ENCODE measurements at places on chromosomes 4 and X. TPM values are rescaled to one million over a fixed set of nuclear protein-coding genes. Genes with fewer than 3 reads are reported as not detected.

- no peak for DNase-seq
Measured at GRCh38 chr4:87030124-87030523, 95.3 kb downstream of the AFF1 start.

The AVPR2 gene
- 4.7 TPM for total RNA-seq

DNA sequence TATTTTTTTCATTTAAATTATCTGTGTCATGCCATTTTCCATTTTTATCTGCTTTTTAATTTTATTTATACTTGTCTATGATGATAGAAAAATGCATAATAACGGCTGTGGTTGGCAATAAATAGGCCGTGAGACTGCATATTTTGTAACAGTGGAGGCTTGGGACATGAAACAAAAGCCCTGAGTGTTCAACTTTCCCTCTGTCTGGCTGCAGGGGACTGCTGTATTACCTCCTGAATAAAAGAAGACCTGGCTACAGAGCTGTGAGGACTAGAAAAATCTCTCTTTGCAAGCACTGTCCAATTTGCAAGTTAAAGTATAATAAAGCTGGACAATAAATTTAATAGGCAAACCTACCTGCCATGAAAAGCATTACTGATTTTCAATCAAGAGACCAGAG is 82.1 kb downstream of the MAGEB10 start:
- DNase-seq, result no peak

The DCAF12L1 gene
- total RNA-seq, result not detected

DNA sequence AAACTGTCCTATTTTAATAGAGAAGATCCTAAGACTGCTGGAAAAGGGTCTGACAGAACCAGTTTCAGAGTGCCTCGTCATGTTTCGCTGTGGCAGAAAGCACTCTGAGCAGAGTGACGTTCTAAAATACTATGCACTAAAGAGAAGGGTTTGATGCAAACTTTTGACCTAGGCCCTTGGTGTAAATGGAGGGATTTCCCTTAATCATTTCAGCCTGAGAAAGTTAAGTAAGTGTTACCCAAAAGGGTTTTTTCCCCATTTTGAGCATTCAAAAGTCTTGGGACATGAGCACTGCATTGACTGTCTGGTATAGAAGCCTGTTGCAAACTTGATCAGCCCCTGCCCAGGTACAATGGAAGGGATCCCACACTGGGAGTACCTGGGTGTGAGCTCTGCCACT is 157.5 kb upstream of the ATOH1 start:
- DNase-seq, result no peak

The MAGEA3 gene
- total RNA-seq, result not detected

DNA sequence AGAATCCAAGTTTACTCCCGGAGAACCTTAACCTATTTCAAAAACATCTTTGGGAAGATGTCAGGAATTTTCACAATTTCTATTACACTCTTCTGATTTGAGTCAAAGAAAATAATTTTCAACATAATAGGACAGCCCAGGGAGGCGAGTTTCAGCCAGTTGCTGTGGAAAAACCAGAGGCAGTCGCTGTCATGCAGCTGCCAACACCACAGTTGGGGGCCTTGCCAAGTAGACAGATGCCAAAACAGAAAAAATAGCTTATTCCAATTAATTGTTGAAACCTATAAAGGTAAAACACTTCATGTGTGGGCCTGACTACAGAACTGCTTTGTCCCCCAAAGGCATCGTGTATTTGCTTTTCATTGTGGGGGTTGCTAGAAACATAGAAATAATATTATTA is 225.8 kb downstream of the DMD start:
- no peak for DNase-seq

The MAP7D2 gene
- total RNA-seq, result 0.24 TPM

DNA sequence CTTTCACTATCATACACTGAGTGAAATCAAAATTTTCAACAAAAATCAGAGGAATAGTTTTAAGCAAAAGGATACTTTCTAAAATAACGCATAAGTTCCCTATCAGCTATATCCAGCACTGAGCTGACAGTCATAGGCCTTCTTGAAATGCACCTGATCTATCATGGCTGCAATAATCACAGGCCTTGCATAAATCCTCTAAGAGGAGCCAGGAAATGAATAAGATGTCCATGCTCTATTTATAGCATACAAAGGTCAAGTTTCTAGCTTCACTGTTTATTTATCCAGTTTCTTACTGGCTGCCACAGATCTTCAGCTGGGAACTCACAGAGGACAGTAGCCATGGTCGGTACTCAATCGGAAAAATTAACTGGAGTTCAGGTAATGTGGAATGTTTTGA is 235.9 kb upstream of the DMD start:
- no peak for DNase-seq

The THAP6 gene
- total RNA-seq, result 10.1 TPM

The EOLA2 gene
- total RNA-seq, result 15.4 TPM

The NUP62CL gene
- total RNA-seq, result not detected

DNA sequence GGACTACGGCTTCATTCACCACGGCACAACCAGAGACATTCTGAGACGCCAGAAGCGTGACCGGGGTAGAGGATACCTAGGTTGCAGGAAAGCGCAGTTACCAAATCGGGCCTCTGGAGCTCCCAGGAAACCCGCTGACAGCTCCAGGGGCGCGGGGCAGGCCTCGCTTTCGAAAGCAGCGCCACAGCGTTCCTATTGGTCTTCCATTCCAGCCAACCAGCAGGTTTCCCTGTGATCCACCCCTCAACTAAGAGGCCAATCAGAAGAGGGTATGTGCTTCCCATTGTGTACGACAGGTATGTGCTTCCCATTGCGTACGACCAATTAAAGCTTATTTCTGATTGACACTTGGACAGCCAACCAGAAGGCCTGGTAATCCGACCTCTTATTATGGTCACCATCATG is 14.9 kb downstream of the SNX12 start:
- no peak for DNase-seq

DNA sequence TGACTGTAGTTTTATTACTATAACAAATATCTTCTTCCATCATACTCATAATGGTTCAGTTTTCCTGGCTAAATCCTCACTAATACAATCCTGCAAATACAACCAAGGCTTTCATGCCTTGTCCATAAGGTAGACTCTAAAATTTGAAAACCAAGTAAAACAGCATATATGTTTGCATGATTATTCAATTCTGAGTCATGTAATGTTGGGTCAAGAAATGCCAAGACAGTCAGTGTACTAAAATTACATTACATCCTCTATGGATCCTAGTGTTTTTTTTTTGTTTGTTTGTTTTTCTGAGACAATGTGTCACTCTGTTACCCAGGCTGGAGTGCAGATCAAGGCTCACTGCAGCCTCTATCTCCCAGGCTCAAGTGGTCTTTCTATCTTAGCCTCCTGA is 38.6 kb upstream of the TEX13D start:
- DNase-seq, result no peak

The C4orf51 gene
- not detected for total RNA-seq

GRCh38 chr4:111959222-111959621 is 186.0 kb upstream of the FAM241A start:
- DNase-seq, result no peak

- no peak for DNase-seq
Measured at GRCh38 chr4:76677571-76678326, 220.2 kb downstream of the SOWAHB start.

GRCh38 chr4:81214144-81214880 is 710 bp downstream of the PRKG2 start:
- DNase-seq, result no peak

DNA sequence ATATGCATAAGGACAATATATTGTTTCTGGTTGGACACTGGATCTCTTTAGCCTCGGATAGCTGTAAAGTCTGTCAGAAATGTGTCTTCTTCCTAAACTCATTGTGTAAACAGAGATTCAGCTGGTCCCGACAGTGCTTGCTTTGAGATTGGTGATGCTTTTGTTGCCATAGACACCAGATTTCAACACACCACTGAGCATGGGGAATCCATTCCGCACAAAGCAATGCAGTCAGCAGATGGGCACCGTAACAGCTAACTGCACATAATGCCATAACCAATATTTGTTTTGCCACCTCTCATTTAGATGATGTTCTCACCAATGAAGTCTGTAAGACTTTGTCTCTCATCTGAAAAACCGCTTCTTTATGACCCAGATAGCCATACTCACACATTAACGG is 33.3 kb upstream of the FAM47C start:
- no peak for DNase-seq

- no peak for DNase-seq
Measured at GRCh38 chrX:125203365-125203736, 116.3 kb upstream of the TEX13C start.

GRCh38 chrX:105543283-105543682 is 279.1 kb upstream of the NRK start:
- no peak for DNase-seq

The ADAM29 gene
- total RNA-seq, result not detected

GRCh38 chrX:16063141-16063540 is 60.2 kb upstream of the GRPR start:
- no peak for DNase-seq

The RBM46 gene
- total RNA-seq, result not detected

DNA sequence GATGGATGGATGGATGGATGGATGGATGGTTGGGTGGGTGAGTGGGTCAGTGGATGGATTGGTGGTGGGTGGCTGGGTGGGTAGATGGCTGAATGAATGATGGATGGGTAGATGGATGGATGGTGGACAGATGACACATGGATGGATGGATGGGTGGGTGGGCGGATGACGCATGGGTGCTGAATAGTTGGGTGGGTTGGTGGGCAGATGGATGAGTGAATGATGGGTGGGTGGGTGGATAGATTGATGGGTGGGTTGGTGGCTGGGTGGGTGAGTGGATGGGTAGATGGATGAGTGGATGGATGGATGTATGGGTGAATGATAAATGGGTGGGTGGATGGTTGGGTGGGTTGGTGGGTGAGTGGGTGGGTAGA is 69.9 kb upstream of the NKX1-1 start:
- DNase-seq, result no peak

GRCh38 chr4:77145842-77146185 is 11.2 kb upstream of the CCNG2 start:
- DNase-seq, result no peak

GRCh38 chrX:17854531-17854930 is 6.6 kb downstream of the RAI2 start:
- DNase-seq, result no peak

The HGFAC gene
- total RNA-seq, result not detected
